ENCODE measurements at places on chromosomes 5 and 9.

DNA sequence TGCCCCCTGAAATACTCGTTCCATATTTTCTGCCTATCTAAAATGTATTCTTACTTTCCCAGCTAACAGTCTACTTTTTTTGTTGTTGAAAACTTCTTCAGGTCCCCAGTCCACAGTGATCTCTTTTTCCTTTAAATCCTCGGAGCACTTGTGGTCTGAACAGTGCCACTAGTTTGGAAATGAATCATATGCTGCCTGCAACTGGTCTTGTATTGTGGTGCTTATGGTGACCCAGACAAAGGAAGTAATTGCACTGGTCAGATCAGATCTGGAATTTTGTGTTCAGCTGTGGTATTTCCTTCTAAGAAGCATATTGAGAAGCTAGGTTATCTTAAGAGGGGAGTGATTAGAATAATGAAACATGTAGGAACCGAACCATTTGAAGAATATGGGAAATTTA, 2.9 kb downstream of the UNC13B start:
- no peak for DNase-seq

GRCh38 chr5:14357851-14358250, 214.7 kb downstream of the TRIO start:
- DNase-seq = peak; percentile 64

DNA sequence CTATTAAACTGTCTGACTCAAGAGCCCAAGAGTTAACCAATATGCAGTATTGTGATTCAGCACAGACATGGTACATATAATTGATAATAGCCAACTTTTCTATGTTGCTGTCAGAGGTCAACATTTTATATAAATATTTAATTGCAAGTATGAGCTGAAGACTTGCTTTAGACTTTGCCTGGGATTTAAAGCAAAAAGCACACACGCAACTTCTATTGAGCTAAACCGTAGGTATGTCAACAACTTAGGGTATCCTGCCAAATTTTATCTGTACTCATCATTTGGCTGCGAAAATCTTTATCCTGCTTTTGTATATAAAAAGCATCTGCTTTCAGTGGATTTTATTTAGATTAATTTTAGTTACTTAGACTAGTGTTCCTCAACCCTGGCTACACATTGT, 27.4 kb downstream of the UHRF2 start:
- DNase-seq = no peak

DNA sequence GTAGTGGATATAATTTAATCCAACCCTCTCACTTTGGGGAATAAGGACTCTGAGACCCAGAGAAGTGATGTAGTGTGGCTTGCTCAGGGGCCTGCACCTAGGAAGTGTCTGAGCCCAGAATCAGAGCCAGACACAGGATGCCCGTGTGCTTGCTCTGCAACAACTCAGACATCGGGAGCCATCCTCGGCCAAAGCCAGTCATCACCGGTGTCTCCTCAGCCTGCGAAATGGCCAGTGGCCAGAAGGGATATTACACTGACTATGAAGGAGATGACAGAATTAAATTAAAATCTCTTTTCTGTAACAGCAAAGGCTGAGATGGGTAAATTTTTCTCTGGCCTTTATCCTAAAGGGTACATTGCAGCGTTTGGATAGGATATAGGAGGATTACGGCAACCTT, 102.9 kb downstream of the MARCHF11 start:
- no peak for DNase-seq

DNA sequence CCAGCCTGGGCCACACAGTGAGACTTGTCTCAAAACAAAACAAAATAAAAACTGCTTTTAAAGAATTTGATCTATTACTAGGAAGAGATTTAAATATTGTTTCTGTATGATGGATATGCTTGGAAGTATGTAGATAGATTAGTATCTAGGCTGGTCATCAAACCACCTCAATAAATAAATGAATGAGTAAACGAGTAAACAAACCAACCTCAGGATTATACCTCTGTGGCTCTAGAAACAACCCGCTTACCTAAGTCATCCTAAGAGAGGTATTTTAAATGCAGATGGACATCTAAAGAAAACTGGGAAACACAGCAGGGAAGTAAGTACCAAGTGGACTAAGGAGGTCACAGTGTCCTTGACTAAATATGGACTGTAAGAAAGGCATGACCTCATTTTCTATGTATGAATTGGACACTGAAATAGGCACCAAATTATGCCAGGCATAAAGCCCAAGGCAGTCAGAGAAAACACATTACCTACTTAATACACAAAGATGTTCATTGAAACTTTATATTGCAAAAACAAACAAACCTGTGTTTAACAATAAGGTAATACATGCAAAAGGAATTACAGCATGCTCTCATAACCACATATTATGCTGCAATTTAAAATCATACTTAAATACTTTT, 7.3 kb downstream of the ANKH start:
- DNase-seq = no peak

GRCh38 chr9:70011366-70011765, 32.3 kb upstream of the MAMDC2 start:
- DNase-seq = no peak

- DNase-seq = no peak
Observed at GRCh38 chr5:141680178-141680577, 1.9 kb downstream of the ARAP3 start.

GRCh38 chr5:108917596-108917995, 169.9 kb downstream of the FER start:
- DNase-seq = no peak

- DNase-seq = no peak
Observed at GRCh38 chr5:179137643-179138567, 77.7 kb downstream of the ZNF354C start.

DNA sequence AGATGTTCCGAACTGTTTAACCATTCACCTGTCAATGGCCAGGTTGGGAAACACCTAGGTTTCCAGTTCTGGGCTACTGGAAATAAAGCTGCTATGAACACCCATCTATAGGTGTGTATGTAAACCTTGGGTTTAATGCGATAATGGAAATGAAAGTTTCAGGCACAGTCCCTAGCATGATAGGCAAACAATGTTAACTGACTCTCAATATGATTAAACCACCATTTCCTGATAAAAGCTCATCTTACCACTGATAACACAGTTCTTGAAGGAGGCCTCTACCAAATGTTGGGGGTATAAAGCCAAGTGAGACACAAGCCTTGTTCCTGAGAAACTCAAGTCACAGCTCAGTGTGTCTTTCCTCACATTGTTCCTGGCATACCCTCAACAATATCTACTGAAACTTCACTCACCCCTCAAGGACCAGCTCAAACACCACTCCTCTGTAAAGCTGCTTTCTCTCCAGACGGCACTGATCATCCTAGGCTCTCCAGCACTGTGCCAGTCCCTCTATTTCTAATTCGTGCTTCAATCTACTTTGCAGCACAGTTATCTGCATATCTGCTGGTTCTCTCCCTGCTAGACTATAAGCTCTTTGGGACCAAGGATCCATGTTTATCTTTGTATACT, 15.8 kb downstream of the RAB14 start:
- DNase-seq = no peak

- DNase-seq = no peak
Observed at GRCh38 chr5:6581559-6582426, 51.1 kb downstream of the NSUN2 start.

DNA sequence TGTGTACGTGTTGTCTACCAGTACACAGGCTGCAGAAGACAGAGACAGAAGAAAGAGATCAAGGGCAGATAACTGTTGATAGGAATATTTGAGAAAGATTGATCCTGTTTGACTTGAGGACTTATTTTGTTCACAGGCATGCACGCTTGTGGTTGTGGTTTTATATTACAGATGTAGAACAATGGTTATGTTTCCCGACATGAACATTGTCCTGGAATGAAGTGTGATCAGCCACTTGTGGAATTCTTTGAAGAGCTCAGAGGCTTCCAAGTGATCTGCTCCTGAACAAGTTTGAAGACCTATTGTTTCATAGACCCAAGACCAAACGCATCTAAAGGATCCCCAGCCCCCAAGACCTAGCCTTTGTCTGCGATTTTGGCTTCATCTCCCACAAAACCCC, 13.7 kb downstream of the TEX53 start:
- DNase-seq = no peak

DNA sequence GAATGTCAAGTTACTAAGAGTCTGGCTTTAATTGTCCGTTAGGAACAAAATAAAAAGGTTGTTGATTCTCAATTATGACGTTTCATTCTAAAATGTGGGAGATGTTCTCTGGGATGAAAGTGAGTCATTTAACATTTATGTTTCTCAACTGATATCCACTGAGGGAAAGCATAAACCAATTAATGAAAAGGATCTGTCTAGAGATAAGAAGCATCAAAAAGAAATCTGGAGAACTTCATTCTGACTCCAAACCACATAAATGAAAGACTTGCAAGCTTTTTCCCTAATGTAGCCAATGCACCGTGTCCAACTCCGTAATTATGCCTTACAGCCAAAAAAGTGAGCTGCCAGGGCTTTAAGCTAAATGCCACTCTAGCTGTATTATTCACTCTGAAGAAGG, 654.2 kb downstream of the TLE1 start:
- no peak for DNase-seq

DNA sequence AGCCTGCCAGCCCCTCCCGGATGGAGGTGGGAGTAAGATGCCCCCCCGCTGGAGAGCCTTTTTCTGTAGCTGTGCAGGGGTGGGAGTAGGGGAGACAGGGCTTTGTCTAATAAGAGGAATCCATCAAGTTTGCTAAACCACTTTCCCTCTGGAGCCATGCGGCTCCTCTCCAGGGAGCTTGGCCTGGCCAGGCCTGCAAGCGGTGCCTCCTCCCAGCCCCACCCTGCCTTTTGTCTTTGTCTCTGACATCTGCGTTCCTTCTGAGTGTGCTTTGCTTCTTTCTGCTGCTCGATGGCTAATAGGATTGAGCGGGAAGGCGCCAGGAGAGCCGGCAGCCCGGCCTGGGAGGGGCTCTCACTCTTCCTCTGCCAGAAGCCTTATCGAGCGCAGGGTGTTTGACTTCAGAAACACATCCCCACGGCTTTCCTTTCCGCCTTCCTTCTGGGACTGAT, 26.7 kb upstream of the FCN1 start:
- DNase-seq = peak; percentile 81

DNA sequence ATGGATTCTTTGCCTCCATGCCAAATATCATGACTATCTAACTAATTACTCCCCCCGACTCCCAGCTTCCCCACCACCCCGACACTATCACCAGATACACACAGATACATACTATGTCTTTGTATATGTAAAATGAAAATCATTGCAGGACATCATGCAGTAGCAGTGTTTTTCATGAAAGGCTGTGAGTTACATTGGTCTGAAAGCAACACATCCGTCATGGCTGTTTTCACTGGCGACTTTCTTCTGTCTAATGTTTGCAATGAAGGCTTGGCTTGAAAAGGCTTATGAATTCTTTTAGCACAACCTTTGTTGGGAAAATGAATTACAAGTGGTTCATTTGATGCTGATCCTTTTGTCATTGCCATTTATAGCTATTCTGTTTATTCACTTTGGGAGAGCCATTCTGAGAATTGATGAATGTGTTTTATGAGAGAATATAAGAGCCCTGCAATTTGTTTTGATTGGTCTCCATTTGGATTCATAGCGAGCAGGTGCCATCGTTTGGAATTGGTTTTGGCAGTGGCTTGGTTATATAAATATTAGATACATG, 103.4 kb downstream of the PIP5K1B start:
- no peak for DNase-seq

Measured in ecto neural progenitor cell (in vitro differentiated cells).